ENCODE measurements at places on chromosomes 5 and 9.
A peak's percentile ranks its signal among the peaks of the same experiment; 100 is the strongest.

DNA sequence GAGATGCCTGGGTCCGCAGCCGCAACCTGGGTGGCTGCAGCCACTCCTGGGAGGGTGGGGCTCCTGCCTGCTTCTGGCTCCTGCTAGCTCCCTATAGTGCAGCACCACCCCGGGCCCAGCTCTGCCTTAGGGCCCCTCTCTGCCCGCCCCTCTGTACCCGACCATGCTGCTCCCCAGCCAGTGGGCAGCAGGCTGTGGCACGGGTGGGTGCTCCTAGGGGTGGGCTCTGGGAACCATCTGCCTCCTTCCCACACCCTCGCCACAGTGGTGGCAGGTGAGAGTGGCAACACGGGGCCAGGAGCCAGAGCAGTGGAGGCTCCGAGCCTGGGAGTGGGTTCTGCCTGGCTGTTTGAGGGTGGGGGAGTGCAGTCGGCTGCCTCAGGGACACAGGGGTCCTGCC, 7.8 kb upstream of the MTMR12 start:
- DNase-seq, result no peak

GRCh38 chr5:35012796-35013195, 35.0 kb downstream of the AGXT2 start:
- no peak for DNase-seq

DNA sequence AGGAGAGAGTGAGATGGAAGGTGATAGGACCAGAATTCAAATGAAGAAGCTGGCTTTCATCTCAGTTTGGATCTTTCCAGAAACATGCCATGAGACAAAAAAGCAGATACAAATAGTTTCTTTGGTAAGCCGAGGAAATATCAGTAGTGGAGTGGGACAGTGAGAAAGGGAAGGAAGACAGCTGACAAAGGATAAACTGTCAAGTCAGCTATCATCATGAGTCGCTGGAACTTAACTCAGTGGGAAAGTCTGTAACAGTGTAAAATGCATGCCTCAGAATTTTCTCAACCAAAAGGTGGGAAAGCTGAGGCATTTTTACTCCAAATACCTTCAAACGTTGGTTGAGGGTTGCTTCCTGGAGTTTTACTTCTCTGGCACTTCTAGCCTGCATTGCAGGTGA, 129.8 kb downstream of the PLPPR1 start:
- DNase-seq, result no peak

DNA sequence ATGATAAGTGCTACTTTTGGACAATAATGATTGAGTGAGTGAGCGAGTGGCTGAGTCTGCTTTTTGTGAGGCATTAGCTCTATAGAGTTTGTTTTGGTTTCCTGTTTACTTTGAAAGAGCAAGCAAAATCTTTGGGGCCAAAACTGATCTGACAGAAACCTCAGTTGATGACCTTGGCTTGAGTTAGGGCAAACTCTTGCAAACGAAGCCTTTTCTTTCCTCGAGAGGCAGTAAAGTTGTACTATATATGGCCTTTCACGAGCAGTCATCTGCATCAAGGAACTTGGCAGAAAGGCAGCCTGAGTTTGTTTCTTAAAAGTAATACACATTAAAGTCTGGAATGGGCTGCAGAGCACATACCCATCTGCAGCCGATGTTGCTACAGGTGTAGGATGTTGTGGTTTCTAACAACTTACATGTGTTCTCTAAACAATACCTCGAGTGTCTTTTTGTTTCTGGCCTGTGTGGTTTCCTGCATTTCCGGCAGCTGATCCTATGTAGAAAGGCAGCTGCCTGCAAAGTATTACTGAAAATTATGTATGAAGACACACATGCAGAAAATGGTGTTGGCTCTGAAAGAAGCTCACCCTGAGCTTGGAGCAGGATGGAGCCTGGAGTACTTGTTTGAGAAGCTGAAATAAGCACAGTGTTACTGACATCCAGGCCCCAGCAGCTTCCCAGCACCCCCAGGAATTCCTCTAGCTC, 60.8 kb downstream of the FOXD1 start:
- DNase-seq, result no peak

GRCh38 chr9:131719262-131719908, 20.5 kb downstream of the RAPGEF1 start:
- no peak for DNase-seq

DNA sequence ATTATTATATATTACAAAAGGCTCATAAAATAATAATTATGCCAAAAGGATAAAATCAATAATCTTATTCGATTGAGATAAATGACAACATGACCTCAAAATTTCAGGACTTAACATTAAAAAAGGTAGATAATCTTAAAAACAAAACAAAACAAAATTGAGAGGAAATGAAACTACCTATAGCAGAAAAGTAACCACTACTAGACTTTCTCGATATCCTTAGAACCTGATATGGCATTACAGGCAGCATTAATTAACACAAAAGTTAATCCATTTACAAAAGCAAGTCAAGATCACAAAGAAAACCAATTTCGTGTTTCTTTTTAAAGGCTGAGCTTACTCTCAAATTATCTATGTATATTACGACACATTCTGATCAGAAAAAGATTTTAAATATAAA, 29.9 kb downstream of the TMEM161B start:
- no peak for DNase-seq

GRCh38 chr5:137838976-137839375, 28.7 kb upstream of the MYOT start:
- no peak for DNase-seq

- DNase-seq, result no peak
Observed at GRCh38 chr5:140312067-140312790, 9.3 kb upstream of the PFDN1 start.

DNA sequence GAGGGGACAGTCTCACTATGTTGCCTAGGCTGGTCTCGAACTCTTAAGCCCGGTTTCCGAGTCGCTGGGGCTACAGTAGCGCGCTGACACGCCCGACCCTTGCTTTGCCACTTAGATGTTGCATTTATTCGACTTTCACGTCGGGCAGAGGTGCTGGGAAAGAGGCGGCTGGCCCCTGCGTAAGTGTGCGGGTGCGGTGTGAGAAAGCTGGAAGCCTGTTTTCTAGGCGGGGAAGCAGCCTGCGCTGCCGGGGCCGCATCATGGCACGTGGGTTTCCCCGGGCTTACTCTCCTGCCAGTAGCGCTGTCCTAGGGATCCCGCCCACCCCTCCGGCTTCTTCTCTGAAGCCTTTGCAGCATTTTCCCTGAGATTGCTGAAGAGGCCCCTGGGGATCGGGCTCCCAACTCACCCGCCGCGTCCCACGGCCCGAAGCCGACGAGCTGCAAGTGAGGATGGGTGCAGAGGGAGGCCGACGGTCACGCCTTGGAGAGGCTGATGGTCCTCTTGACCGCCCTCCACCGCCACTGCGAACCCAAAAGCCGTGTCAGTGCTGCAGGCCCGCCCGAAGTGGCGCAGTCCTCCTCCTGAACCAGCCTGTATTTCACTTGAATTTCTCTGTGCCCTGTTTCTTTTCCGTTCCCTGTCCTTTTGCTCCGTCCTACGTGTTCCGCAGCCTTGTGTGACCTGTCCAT, 5.8 kb upstream of the TRIM41 start:
- no peak for DNase-seq

- DNase-seq, result no peak
Observed at GRCh38 chr9:27485158-27485557, 38.9 kb upstream of the IFNK start.

DNA sequence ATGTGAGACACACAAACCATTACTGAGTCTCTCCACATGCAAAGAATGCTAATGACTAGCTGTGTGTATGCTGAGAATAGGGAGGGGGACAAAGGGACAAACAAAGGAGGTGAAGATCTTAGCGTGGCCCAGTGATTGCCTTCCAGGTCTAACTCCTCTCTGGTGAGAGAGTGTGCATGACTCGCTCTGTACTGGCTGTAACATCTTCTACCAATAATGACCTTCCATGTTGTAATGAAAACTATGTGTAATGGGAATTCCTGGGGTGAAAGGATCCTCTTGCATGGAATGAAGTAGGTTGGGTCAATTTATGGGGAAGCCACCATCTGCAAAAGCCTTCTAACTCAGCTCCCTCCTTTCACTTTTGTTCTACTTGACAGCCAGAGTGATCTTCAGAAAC, 24.4 kb upstream of the GPR151 start:
- DNase-seq, result no peak

DNA sequence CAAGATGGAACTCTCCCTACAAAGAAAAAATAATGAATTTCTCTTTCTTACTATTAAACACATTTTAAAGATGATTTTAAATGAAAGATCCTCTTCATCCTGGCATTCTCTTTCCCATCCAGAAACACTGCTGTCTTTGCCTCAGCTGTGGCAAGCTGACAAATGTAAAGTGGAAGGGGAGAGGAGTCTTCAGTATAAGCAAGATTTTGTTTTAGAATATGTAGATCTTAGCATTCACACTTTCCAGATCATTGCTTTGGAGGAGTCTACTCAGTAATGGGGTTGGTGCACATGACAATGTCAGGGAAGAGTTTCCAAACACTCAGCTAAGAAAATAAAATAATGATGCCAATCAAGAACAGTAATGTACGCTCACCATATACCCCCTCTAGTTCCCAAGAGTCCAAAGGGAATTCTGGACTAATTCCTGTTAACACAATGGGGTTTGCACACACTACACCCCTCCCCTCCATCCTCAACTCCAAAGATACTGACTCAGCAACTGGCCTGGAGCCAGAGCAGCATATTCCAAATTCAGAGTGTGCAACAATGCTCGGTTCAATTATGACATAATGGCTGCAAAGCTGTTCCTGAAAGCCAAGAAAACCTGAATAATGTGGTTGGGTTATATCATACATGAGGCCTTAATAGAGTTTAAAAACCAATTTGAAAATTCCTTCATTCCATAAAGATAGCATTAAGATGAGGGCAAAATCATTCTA, 4.6 kb downstream of the C5orf63 start:
- DNase-seq, result no peak

DNA sequence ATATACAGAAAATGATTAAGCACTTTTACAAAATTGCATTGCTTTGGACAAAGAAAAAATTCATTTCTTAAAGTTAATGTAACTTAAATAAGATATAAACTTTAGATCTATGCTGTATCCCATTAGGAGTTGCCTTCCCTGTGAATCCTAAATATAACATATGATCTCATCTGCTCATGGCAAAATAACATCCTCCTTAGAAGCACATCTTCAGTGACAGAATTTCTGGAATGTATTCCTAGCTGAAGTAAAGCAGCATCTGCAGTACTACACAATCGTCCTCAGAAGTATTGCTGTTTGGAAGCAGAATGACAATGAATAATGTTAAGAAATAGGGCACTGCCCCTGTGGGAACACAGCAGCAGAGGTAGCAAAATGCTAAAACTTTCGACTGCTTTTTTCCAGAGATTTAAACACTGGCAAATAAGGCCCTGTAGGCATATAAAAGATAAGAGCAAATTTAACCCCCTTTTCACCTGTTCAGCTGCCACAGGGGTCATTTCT, 571.0 kb downstream of the PTPRD start:
- DNase-seq, result no peak

DNA sequence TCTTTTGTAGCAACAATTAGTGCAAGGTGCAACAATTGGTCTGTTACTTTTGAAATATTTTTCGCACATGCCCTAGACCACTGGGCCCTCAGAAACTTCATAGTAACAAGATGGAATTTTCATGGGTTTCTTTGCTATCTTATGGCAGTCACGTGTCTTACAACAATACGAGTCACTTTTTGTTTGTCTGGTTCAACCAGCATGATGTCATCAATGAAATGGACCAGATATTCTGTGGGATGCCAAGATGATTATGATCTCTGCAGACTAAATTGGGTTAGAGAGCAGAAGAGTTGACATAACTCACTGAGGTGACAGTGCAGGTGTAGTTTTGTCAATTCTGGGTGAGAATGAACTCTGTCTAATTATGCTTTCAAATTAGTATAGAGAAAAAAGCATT, 239.6 kb upstream of the RIOK2 start:
- DNase-seq, result no peak

GRCh38 chr5:96509316-96509715, 76.3 kb upstream of the PCSK1 start:
- no peak for DNase-seq

- no peak for DNase-seq
Observed at GRCh38 chr5:868428-869135, 17.8 kb upstream of the ZDHHC11 start.

DNA sequence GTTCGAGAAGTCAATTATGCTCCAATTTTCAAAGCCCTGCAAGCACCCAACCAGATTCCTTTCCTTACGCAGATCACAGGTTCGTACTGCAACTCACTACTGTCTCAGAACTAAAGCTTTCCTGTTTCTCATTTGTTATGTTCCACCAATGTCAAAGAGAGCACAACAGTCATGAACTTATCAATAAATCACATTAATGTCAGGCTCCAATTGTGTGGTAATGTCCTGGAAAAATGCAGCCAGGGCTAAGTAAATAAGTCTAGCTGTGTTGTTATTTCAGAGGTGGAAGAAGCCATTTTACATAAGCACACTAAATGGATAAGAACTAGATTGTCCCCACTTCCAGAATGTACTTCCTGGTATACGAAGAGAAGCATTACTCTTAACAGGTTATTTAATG, 488.6 kb upstream of the PTGER4 start:
- DNase-seq, result no peak

DNA sequence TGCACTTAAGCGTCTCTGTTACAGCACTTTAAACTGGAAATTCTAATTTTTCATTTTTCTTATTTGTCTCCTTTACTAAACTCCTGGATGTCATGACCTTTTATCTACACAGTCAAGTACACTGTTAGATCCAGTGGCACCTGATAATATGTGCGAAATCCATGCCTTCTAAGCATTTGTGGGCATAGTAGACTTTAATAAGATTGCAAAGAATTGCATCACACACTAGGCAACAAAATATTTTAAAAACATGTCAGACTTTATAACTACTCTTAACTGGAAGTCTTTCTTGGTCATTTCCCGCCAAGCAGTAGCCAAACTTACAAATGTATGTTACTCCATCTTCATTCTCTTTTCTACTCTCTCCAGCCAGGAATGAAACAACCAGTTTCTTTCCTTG, 5.0 kb upstream of the SPINK1 start:
- DNase-seq, result no peak

GRCh38 chr5:149240354-149240998, 31.2 kb upstream of the AFAP1L1 start:
- DNase-seq, result peak; percentile 69

- DNase-seq, result no peak
Observed at GRCh38 chr9:122232796-122233306, 4.1 kb upstream of the LHX6 start.

- DNase-seq, result no peak
Observed at GRCh38 chr5:147939431-147940114, 33.2 kb upstream of the C5orf46 start.

DNA sequence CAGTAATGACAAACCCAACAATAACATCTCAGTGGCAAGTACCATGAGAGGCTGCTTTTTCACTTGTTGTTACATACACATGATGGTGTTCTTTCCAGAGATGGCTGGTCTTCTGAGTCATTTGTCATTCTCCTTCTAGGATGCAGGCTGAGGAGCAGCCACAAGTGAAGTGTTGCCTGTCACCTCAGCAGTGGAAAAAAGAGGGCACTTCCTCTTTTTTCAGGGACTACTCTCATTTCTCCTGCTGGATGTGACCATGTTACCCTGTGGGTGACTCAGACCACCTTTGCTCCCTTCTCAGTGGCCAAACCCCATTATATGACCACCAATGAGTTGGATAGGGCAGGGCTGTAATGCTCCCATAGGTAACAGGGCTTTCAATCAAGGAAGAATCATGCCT, 587.0 kb upstream of the ADAMTS16 start:
- no peak for DNase-seq

GRCh38 chr5:149421834-149422233, 42.7 kb upstream of the IL17B start:
- no peak for DNase-seq

- no peak for DNase-seq
Observed at GRCh38 chr5:132054697-132055440, 5.6 kb upstream of the IL3 start.

GRCh38 chr5:29547236-29547865, 1646.1 kb upstream of the CDH6 start:
- no peak for DNase-seq
